ENCODE measurements at places on chromosomes 11 and 22. TPM values are rescaled to one million over a fixed set of nuclear protein-coding genes. Genes with fewer than 3 reads are reported as not detected.
A peak's percentile ranks its signal among the peaks of the same experiment; 100 is the strongest.

DNA sequence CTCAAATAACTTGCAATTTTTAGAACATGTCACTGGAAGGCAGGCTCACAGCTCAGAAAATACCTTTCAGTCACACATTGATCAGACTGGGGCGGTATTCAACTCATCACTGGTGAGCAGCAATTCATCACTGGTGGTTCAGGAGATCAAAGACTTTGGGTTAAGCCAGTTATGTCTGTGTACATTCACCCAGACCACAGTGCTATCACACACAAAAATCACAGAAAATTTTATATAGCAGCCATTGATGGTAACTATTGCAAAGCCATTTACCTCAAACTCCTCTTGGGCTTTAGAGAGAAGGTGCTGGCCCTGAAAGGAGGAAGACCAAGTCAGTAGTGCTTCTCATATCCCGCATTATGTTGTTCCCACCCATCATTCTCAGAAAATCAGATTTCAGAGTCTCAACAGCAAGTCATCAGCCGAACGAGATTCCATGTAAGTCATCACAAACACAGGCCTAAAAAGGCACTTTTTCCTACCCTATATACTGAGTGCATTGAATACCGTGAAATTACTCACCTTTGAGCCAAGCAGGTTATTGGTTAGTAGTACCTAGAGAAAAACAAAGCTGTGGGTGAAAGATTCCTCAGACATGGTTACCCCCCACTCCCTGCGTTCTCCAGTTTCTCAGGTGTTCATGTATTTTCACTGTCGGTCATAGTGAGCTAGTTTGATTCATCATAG, 14.0 kb upstream of the WDR74 start:
- no peaks in the 10 kb centered on the region for H3K27me3 ChIP-seq
- H3K4me3 ChIP-seq: peak overlapping the region; percentile 99
- H3K36me3 ChIP-seq: peaks cover 66% of the 10 kb centered on the region
- peaks cover 38% of the 10 kb centered on the region for H3K4me1 ChIP-seq
- H3K27ac ChIP-seq: peak overlapping the region; percentile 97
- peak; percentile 42 for DNase-seq

DNA sequence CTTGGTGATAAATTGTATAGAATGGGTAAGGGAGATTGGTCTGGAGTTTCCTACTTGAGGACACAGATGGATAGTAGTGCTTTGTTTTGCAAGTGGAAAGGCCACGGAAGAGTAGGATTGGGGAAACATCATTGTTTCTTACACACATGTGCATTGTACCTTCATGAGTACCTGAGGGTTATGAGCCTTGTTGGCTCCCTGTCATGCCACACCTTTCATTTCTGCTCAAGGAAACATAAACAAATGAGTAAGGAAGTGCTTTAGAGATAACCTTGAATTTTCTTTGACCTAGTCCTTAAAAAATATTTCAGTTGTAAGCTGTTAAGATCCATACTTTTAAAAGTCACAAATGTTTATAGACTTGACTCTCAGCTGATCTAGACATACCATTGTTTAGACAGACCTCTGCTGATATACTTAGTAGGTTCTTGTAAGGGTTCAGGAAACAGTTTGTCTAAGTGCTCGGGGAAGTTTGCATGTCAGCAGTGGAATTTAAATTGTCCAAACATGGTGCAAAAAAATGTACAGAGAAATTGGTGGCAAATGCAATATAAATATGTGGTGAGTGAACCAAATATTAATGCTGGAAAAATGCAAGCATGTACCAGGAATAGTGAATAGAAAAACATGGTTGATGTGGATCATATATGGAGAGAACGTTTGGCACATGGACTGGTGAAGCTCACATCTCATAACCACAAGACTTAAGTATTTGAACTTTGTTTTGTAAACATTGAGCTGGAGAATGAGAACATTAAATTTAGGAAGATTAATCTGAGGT, 40.9 kb downstream of the GAS2 start:
- H3K27ac ChIP-seq: no peak overlapping the region
- no peaks in the 10 kb centered on the region for H3K36me3 ChIP-seq
- no peak for DNase-seq
- peaks cover 15% of the 10 kb centered on the region for H3K4me1 ChIP-seq

- H3K36me3 ChIP-seq: no peaks in the 10 kb centered on the region
- no peak overlapping the region for H3K4me3 ChIP-seq
- H3K27me3 ChIP-seq: peaks cover 2% of the 10 kb centered on the region
- no peak for DNase-seq
Measured at GRCh38 chr22:22681221-22681739, 36.9 kb downstream of the GGTLC2 start.

GRCh38 chr11:104200688-104201087, 36.7 kb upstream of the PDGFD start:
- H3K36me3 ChIP-seq: no peaks in the 10 kb centered on the region
- H3K27me3 ChIP-seq: no peaks in the 10 kb centered on the region
- DNase-seq: no peak
- H3K4me3 ChIP-seq: no peak overlapping the region

- H3K4me1 ChIP-seq: no peaks in the 10 kb centered on the region
- H3K4me3 ChIP-seq: no peak overlapping the region
- DNase-seq: no peak
- H3K27ac ChIP-seq: no peak overlapping the region
Measured at GRCh38 chr11:73458201-73458600, 82.0 kb downstream of the RELT start.

DNA sequence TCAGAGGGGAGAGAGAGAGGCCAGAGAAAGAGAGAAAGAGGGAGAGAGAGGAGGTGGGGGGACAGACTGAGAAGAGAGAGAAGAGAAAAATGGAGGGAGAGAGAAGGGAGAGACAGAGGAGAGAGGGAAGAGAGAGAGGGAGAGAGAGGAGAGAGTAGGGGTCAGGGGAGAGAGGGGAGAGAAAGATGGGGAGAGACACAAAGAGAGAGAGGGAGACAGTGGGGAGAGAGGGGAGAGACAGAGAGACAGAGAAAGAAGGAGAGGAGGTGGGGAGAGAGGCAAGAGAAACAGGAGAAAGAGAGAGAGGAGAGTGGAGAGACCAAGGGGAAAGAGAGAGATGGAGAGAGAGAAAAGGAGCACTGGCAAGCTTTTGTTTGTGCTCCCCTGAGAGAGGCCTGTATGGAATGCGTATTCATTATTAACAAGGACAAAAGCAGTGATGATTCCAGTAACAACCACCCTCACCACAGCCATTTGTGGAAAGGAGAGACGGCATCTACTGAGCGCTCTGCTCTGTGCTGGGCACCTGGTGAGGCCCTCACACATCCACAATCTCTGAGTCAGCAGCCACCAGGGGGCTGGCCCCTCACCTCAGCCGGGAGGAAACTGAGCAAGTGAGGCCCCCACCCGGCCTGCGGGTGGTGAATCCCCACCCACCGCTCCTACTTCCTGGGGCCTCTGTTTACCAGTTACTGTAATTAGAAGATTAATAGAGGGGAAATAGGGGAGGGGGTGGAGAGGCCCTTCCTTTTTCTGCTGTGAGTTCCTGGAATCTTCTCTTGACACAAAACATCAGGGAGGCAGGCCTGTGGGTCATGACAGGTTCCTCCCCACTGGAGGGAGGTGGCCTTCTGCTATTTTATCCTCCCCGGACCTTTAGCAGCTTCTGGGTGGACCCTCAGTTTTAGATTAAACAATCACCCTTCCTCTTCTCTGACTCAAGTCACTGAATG, 14.6 kb upstream of the MIAT start:
- no peaks in the 10 kb centered on the region for H3K36me3 ChIP-seq
- H3K4me3 ChIP-seq: peak overlapping the region; percentile 61
- H3K4me1 ChIP-seq: peaks cover 62% of the 10 kb centered on the region
- peak; percentile 91 for DNase-seq
- H3K27me3 ChIP-seq: peaks cover 6% of the 10 kb centered on the region
- H3K27ac ChIP-seq: peak overlapping the region; percentile 91

DNA sequence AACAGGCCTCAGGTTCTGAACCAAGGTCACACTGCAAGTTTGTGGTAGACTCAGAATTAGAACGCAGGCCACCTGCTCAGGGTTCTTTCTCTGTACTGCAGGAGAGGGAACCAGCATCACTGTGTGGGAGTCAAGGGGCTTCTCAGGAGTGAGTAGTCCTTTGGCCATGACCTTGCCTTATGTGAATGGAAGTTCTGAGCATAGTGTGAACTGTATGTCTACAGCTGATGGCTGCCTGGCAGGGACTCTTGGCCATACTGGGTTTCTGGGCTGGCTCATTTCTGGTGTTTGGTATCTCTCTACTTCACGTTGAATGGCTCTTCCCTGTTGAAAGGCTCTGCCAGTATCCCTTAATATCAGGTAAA, 40.1 kb upstream of the TUB start:
- peaks cover 7% of the 10 kb centered on the region for H3K27me3 ChIP-seq
- no peaks in the 10 kb centered on the region for H3K4me1 ChIP-seq
- H3K4me3 ChIP-seq: no peak overlapping the region
- DNase-seq: no peak

The PGA5 gene
- total RNA-seq: not detected

DNA sequence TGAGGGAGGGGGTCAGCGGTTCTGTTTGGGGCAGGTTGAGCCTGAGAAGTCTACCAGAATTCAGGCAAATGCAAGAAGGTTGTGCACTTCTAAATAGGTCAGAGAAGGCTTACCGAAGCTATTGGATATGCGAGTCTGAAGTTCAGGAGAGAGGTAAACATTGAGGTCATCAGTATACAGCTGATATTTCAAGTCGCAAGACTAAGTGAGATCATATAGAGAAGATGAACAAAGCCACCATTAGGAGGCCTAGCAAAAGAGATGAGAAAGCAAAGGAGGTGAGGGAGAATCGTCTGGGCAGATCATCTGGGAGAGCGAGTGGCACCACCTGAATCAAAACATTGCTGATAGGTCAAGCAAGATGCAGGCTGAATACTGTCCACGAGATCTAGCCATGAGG, 430.6 kb downstream of the BUD13 start:
- no peak overlapping the region for H3K4me3 ChIP-seq
- H3K36me3 ChIP-seq: no peaks in the 10 kb centered on the region
- H3K4me1 ChIP-seq: no peaks in the 10 kb centered on the region
- no peaks in the 10 kb centered on the region for H3K27me3 ChIP-seq

DNA sequence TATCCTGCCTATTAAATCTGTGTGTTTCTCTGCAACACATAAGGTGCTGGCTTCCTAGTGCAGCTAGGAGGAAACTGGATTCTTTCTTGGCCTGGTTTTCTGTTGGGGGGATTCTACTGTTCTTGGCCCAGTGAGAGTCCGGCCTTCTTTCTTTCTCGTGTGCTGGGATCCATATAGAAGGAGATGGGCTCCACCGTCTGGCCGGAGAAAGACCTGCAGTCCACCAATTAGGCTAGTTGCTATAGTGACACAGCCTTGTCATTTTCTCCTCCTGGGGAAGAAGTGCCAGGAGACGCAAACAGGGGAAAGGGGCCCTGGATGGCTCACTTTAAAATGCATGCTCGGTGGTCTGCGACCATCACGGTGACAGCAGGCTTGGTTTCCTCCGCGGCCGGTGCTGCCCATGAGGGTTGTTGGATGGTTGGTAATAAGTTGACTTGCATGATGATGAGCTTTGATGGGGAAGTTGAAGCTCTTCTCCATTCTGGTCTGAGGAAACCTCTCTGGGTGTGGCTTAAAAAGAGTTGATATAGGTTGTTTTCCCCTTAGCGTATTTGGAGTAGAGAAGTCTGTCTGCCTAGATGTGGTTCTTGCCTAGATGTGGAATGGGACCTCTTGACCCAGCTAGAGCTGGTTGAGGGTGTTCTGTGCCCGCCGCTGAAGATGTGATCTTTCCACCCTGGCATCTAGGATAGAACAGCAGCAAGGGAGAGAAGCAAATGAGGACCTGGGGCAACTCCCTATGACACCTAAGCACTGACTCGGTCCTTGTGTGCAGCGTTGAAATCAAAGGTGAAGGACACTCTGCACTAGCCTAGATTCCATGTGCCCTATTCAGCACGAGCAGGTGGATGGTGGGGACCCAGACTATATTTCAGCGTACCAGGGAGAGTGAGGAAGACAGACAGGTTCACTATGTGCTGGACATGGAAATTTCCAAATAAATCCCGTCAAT, 1335.0 kb downstream of the BRD1 start:
- peak; percentile 63 for DNase-seq
- H3K4me3 ChIP-seq: no peak overlapping the region
- H3K36me3 ChIP-seq: no peaks in the 10 kb centered on the region
- H3K27ac ChIP-seq: no peak overlapping the region
- H3K4me1 ChIP-seq: no peaks in the 10 kb centered on the region
- peaks cover 48% of the 10 kb centered on the region for H3K27me3 ChIP-seq

GRCh38 chr11:121467965-121468364, 15.2 kb upstream of the SORL1-AS1 start:
- peak; percentile 89 for DNase-seq
- H3K27me3 ChIP-seq: no peaks in the 10 kb centered on the region
- H3K4me3 ChIP-seq: peak overlapping the region; percentile 61
- peak overlapping the region; percentile 96 for H3K27ac ChIP-seq

The SMC1B gene
- 0.67 TPM for total RNA-seq

- peak; percentile 17 for DNase-seq
- no peaks in the 10 kb centered on the region for H3K36me3 ChIP-seq
- H3K27ac ChIP-seq: peak overlapping the region; percentile 91
- peak overlapping the region; percentile 1 for H3K4me3 ChIP-seq
- H3K4me1 ChIP-seq: peaks cover 70% of the 10 kb centered on the region
- H3K27me3 ChIP-seq: peaks cover 7% of the 10 kb centered on the region
Measured at GRCh38 chr22:26643418-26644100, 13.8 kb upstream of the MIAT start.

DNA sequence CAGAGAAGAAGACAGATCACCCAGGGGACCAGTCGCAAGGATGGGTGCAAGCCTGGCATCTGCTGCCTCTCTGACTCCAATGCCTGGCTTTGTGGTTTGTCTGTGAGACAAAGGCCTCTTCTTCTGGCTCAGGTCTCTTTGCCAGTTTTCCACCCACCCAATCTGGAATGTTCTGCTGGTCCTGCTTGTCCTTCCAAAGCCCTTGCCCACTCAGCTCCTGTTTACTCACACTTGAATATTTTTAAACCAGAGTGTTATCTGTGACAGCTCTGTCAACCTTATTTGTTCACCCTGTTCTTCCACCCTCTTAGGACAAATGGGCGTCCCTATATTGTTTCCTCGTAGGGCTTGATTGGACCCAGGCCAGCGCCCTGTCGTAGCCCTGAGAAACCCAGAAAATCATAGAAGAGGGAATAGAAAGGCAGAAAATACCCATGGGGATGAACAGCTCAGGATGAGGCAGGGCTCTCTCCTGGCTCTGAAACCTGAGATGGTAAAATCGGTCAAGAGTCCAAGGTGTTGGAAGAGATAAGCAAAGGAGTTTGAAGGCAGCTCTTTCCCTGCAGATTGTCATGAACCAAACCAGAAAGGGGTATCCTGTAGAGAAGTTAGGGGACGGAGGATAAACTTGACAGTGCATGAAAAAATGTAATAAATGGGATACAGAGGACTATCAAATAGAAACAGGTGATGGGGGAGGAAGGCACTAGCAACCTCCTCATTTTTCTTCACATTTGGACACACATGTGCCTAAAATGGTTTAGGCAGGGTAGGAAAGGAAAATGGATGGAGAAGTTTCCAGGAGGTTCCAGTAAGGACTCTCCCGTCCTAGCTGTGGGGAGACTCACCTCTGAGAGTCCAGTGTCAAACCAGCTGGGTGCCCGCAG, 651 bp downstream of the CRYAB start:
- no peak overlapping the region for H3K27ac ChIP-seq
- no peak for DNase-seq
- peaks cover 28% of the 10 kb centered on the region for H3K27me3 ChIP-seq
- no peaks in the 10 kb centered on the region for H3K36me3 ChIP-seq
- H3K4me1 ChIP-seq: no peaks in the 10 kb centered on the region
- no peak overlapping the region for H3K4me3 ChIP-seq

The RIN1 gene
- 1.5 TPM for total RNA-seq
